ENCODE measurements at places on chromosomes 12 and 14.

- DNase-seq = no peak
Observed at GRCh38 chr12:100399095-100399494, 42.2 kb downstream of the SLC17A8 start.

- DNase-seq = peak; percentile 15
Observed at GRCh38 chr12:122793685-122794106, 19.3 kb downstream of the CCDC62 start.

GRCh38 chr12:47870175-47870781, 34.5 kb downstream of the VDR start:
- DNase-seq = no peak

DNA sequence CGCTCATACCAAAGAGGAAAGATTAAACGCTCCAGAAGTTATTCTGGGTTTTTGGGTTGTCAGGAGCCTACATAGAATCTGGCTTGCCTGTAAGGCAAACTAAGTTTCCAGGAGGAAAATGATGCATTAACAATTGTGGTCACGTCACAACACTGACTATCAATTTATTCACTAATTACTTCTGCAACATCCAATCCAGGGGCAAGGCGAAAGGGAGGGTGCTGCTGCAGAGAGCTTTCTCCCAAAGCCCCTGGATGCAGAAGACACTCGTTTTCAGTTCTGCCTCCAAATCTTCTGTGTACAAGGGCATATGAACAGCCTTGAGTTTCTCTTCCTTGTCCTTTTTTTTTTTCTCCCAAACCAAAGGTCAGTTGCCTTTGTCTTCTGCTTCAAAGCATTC, 10.5 kb upstream of the SRRM4 start:
- DNase-seq = no peak

DNA sequence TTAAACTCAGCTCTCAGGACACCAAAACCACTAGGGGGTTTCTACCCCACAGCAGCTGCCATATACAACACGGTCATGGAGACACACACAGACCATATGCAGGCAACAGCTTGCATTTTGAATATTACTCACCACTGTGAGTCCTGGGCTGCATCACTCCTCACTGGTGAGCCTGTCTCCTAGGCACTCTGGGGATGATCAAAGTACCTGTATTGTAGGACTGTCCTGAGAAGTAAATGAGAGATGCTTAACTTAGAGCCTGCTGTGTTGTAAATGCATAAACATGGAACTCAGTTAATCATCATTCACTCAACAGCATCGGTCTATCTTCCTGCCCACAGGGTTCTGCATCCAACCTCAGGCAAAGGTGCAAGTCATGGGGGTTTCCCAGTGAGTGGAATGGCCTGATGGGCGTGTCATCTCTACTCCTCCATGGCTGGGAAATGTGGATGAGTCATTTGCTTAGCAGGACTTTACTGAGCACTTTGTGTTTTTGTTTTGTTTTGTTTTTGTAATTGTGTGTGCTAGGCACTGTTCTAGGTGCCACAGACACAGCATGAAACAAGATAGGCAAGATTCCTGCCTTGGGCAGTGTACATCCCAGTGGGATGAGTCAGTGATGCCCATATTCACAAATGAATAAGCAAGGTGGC, 1141.2 kb upstream of the TMEM132C start:
- no peak for DNase-seq

DNA sequence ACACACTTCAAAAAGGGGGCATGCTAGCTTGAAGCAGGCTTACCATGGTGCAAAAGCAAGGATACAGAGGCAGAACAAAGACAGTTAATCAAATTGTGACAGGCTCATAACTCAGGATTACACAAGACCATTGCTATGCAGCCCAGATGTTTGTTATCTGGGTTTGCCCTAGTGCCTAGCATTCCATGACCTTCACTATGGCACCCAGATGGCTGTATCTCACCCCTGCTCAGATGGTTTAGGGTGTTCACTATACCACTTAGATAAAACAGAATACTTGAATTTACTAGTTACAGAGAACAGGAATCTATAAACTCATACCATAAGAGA, 56.2 kb downstream of the SDR9C7 start:
- no peak for DNase-seq

DNA sequence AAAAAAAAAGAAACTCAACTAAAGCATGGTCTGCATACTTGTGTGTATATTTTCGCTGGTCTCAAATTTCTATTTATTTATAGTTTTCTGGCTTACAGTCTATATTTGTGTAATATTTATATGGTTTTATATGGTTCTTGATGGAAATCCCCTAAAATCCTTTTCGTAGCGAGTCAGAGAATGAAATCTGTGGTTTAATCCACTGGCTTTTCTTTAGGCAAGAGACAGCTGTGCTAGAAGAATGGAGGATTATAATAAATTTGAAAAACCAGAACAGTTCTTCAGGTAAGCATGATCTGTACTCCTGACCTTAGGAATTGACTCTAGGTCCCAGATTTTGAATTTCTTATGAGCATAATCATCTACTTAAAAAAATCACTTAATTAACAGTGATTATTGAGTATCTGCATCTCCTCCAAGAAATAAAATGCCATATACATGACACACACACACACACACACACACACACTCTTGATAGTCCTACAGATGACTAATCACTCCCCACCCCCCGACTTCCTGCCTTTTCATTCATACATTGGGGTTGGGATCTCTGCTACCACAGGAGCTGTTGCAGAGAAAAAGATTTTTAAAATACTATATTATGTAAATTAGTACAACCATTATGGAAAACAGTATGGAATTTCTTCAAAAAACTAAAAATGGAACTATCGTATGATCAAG, 113.4 kb downstream of the CRADD start:
- DNase-seq = no peak

DNA sequence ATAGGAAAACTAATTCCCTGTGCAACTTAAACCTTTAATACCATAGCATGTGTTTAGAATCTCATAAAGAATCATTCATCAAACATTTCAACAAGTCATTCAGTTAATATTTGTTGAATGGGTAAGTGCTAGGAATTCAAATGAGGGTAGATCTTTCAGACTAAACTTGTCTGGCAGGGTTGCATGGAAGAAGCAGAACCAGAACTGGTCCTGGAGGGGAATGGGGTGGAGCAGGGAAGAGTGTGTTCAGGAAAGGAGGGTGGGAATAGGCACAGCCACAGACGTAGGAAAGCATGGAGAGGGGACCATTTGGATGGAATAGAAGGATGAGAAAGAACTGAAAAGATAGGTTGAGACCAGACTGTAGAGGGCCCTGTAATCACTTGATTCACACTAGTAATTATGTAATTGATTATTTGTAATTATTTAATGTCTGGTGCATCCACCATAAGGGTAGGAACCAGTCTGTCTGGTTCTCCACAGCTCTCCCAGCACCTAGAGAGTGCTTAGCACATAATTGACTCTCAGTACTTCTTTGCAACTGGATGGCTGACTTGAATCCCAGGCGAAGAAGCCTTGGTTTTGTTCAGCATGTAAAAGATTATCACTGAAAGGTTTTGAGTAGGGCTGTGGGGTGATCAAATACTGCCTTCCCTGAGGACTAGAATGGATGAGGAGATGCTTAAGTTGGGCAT, 3.0 kb upstream of the MAP3K9 start:
- no peak for DNase-seq

DNA sequence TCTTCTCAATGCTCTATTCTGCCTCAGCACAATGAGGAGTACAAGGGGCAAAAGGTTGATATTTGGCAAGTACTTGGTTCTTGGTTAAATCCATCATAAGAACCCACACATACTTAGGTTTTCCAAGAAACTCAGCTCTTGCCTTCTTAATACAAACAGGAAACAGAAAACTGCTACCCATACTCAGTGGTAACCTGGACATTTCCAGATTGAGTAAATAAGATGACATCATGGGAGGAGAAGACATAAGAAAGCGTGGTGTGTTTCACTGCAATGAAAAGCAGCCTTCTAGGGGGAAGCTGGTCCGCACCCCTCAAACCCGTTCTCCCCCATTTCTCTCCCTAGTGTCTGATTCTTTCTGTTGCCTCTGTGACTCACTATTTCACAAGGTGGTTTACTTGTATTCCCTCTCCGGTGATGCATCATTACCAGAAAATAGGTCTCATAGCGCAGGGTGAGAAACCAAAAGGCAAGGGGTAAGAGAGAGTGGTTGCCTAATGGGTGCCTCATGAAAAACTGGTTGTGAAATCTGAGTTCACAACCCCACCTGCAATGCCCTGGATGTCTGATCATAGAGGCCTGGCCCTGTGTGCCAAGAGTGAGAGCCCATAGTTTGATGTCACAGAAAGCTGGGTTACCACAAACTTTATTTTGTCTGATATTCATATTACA, 326.5 kb upstream of the TBX3 start:
- DNase-seq = no peak

DNA sequence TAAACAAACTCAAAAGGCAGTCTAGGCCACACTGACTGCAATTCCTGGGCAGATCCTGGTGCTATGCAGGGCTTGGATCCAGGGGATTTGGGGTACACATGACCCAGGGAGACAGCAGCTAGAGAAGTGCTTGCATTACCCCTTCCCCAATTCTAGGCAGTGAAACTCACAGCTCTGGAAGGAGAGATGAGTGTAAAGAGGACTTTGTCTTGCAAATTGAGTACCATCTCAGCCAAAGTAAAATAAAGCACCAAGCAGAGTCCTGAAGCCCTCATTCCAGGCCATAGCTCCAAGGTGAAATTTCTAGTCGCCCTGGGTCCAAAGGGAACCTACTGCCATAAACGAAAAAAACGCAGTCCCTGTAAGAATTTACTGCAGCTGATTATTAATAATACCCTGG, 644.9 kb upstream of the FLRT2 start:
- no peak for DNase-seq

GRCh38 chr12:125083072-125083471, 17.8 kb downstream of the AACS start:
- DNase-seq = no peak

GRCh38 chr12:2239381-2239871, 186.6 kb downstream of the CACNA1C start:
- no peak for DNase-seq

GRCh38 chr14:95293449-95293848, 26.3 kb downstream of the CLMN start:
- no peak for DNase-seq

- no peak for DNase-seq
Observed at GRCh38 chr14:57254884-57255283, 13.8 kb downstream of the EXOC5 start.

GRCh38 chr12:77469578-77470333, 360.9 kb upstream of the NAV3 start:
- no peak for DNase-seq

DNA sequence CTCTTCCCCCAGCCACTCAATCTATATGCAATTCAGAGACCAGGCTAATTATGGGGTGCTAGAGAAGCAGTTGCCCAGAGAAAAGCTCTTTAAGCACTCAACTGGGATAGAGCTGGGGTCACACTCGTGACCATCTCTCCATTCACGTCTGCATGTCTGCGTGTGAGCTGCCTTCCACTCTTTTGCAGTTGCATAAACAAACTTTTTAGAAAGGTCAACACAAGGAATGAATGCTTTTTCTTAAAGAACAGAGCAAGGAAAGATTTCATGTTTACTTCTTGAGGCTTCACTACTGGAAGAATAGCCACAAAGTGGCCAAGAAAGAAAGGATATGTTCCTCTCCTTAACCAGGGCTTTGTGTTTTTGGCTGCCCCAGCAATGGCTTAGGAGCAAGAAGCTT, 151.1 kb downstream of the SAMD4A start:
- DNase-seq = no peak

- DNase-seq = no peak
Observed at GRCh38 chr12:54616933-54617680, 17.6 kb downstream of the LACRT start.

DNA sequence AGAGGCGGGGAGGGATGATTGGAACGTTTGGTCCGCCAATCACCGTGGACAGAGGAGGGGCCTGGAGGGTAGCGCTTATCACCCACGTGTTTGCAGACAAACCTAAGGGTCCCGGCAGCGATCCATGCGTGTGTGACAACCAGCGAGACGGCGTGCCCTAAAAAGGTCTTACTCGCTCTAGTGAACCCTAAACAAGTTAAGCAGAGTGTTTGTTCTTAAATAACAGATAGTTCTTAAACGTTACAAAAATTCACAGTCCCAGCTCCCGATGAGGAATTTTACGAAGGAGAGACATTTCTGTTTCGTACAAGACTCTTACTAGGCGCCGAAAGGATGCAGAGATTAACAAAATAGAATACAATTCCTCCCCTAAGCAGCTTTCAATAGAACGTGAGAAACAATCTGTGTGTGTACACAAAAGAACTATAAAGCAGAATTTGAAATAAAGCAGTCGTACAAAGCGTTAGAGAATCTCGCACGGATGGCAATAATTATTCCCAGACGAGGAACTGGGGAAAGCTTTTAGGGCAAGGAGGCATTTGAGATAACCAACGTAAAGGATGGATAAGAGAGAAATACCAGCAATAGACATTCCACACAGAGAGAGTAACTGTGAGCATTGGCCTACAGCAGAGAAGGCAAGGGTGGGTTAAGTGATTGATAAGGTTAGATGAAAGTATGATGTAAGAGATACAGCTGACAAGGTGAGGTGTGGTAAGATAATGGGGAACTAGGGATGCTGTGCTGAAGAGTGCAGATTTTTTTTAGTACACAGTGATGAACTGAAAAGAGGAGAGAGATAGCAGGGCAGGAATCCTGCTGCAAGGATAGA, 831 bp upstream of the RPS6KA5 start:
- DNase-seq = no peak

DNA sequence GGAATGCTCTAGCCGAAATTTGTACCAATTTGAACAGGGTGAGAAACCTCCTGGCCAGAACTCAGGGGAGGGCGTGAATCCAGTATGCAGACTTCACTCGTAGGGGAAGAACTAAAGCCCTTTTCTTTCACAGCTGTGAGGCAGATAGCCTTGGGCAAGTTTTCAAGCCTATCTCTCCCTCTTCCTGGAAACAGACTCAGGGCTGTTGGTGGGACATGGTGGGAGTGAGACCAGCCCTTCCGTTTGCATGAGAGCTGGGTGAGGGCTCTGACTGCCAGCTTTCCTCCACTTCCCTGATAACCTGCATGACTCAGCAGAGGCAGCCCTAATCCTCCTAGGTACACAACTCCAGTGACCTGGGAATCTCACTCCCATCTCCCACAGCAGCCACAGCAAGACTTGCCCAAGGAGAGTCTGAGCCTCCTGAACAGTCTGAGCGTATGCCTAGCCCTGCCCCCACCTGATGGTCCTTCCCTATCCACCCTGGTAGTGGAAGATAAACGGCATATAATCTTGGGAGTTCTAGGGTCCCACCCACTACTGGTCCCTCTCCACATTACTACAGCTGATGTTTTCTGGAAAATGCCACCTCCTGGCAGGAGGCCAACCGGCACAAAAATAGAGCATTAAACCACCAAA, 170.1 kb upstream of the AMIGO2 start:
- DNase-seq = no peak

GRCh38 chr12:69840727-69841126, 15.7 kb downstream of the MYRFL start:
- no peak for DNase-seq

DNA sequence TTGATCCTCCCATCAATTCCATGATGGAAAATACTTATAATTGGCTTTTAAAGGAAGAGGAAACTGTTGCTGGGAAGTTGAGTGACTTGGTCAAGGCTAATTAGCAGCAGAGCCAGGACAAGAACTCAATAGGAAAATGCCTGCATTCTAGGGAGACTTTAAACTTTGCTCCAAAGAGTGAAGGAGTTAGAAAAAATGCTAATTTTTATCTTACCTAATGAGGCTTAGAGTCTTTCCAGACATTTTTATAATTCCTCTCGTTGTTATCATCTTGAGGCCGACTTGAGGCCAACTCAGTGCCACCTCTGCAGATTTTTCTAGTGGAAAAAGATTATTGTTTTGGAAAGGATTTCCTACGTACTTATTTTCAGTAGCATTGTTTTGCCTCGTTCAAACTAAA, 344.6 kb downstream of the ETNK1 start:
- no peak for DNase-seq
